ENCODE measurements at places on chromosomes 16 and 17. TPM values are rescaled to one million over a fixed set of nuclear protein-coding genes. Genes with fewer than 3 reads are reported as not detected.

GDPD3 gene
- total RNA-seq, result 19.5 TPM

APOH gene
- not detected for total RNA-seq

DOC2A gene
- 0.49 TPM for total RNA-seq

MMP28 gene
- not detected for total RNA-seq

TPSAB1 gene
- not detected for total RNA-seq

CNEP1R1 gene
- 27.7 TPM for total RNA-seq

NATD1 gene
- total RNA-seq, result 1.9 TPM

CDH5 gene
- total RNA-seq, result not detected

TMC7 gene
- not detected for total RNA-seq

TEX19 gene
- total RNA-seq, result 0.15 TPM

IL34 gene
- not detected for total RNA-seq

TLE7 gene
- not detected for total RNA-seq

CLEC19A gene
- not detected for total RNA-seq

KRT39 gene
- not detected for total RNA-seq

GOSR2 gene
- total RNA-seq, result 57.8 TPM

CTRL gene
- 6.7 TPM for total RNA-seq

FDXR gene
- total RNA-seq, result 39.4 TPM

PRKCB gene
- total RNA-seq, result 125 TPM

SOST gene
- not detected for total RNA-seq

MYH4 gene
- total RNA-seq, result not detected

NPIPB6 gene
- 2.0 TPM for total RNA-seq

RAB11FIP4 gene
- total RNA-seq, result 35.5 TPM

BLMH gene
- total RNA-seq, result 70.5 TPM

DPH1 gene
- total RNA-seq, result 29.2 TPM

ZSCAN10 gene
- 0.21 TPM for total RNA-seq

NDUFAB1 gene
- 111 TPM for total RNA-seq

TBC1D26 gene
- not detected for total RNA-seq

MMP2 gene
- total RNA-seq, result not detected

FAM83G gene
- total RNA-seq, result 4.8 TPM

TCAP gene
- 1.1 TPM for total RNA-seq

ABCC6 gene
- total RNA-seq, result not detected

SPAG5 gene
- total RNA-seq, result 151 TPM

RGS11 gene
- not detected for total RNA-seq

ACSM2A gene
- total RNA-seq, result not detected

GPRC5C gene
- not detected for total RNA-seq

PPY gene
- not detected for total RNA-seq

MT1A gene
- not detected for total RNA-seq

CCL7 gene
- not detected for total RNA-seq

HNF1B gene
- total RNA-seq, result not detected

ABCA8 gene
- not detected for total RNA-seq

NOG gene
- not detected for total RNA-seq

WFDC1 gene
- not detected for total RNA-seq

NDUFB10 gene
- 148 TPM for total RNA-seq

USP43 gene
- total RNA-seq, result 0.28 TPM

TAT gene
- total RNA-seq, result not detected

FBF1 gene
- 26.6 TPM for total RNA-seq

SPATA22 gene
- not detected for total RNA-seq

PLCD3 gene
- 2.6 TPM for total RNA-seq

IRX3 gene
- total RNA-seq, result 0.47 TPM

PERCC1 gene
- total RNA-seq, result 0.33 TPM

FBXO39 gene
- 0.42 TPM for total RNA-seq

RAB34 gene
- 5.6 TPM for total RNA-seq

KCNJ16 gene
- not detected for total RNA-seq

CLEC18A gene
- total RNA-seq, result 0.61 TPM

TMC8 gene
- 292 TPM for total RNA-seq

SAMD14 gene
- 1.1 TPM for total RNA-seq

TP53TG3 gene
- total RNA-seq, result not detected

KRT27 gene
- total RNA-seq, result not detected

NOTUM gene
- not detected for total RNA-seq

PPP1R27 gene
- not detected for total RNA-seq

Data from activated CD8-positive, alpha-beta memory T cell treated with anti-CD3 and anti-CD28 coated beads, Interleukin-2, amount 10 ng/mL, durations not matched to agents 7 days and 5 days (primary cell).